ENCODE measurements at places on chromosomes 3 and 15. TPM values are rescaled to one million over a fixed set of nuclear protein-coding genes. Genes with fewer than 3 reads are reported as not detected.

The NMNAT3 gene
- 10.7 TPM for total RNA-seq

The NSMCE3 gene
- total RNA-seq = 5.0 TPM

The FBXW12 gene
- not detected for total RNA-seq

The CPNE9 gene
- not detected for total RNA-seq

The THRB gene
- 29.4 TPM for total RNA-seq

Measured in heart right ventricle (tissue), 16 donors.